ENCODE measurements at places on chromosomes 5 and 9.

GRCh38 chr5:14181299-14181968 is 38.3 kb downstream of the TRIO start:
- no peak for ATAC-seq

DNA sequence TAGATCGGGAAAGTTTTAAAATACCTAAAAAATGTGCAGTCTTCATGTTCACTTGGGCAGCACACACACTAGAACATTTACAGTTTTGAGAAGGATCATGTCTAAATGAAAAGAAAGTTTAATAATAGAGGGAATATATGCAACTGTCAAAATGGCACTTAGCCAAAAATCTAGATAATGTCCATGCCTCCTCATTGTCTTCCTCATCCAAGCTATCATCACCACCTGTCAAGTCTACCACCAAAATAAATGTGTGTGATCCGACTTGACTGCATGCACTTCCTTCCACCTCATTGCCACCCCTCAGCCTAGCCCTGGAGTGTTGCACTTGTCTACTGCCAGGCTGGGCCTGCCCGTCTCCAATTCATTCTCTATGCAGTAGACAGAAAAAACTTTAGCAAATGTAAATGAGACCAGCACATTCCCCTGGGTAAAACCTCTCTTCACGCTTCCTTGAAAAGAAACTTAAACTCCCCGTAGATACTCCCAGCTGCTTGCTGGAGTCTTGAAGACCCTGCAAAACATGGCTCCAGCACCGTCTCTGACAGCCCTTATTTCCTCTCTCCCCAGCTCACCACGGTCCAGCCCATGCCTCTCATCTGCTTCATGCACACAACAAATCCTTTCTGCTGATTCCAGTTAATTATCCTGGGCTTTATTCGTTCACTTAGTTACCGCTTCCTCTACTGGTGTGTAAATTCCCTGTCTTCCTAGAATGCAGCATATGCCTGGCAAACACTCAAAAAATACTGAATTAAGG is 66.9 kb downstream of the FANCC start:
- ATAC-seq: no peak

- ATAC-seq: peak; percentile 38
These were observed 5.3 kb upstream of the SUSD1 start for GRCh38 chr9:112180387-112180881.

DNA sequence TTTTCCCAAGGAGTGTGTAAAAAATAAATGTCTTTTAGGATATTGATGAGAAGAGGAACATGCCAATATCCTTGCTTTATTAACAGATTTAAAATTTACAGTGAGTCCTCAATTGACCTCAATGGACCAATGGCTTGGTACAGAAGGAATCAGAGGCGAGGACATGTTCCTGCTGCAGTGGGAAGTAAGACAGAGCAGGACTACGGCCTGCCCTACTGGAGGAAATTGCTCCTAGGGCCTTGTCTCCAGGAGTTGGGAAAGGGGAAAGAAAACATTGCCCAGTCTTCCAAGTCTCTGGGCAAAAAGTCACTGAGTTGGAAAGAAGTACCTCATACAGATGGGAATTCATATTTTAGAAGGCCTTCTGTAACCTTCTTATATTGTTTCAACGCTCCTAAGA is 33.1 kb upstream of the UGT3A2 start:
- no peak for ATAC-seq

DNA sequence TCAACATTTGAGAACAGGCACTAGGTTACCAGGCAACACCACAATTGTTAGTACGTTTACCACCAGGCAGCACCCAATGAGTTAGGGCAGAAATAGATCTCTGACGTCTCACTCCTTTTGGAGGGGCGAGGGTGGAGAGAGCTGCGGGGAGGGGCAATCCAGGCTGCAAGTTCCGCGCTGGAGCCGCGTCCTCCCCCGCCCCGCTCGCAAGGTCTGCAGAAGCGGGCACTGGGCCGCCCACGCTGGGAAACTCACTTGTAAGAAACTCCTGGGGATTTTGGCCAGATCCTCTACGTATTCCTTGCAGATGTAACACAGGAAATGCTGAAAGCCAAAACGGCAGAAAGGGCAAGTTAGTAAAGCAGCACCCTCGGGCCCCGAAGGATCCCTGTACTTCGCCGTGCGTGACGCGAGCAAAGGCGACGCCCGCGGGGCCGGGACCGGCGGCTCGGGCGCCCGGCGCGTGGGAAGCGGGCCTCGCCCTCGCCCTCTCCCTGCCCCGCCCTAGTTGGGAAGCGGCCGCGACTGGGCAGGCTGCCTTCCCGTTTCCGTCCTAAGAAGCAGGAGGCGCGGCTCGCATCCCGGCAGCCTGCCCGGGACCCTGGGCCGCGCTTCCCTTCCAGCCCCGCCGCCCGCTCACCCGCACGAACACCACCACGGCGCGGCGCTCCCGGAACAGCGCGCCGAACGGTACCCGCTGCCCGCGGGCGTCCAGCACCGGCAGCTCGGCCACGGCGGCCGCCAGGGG is 493 bp downstream of the PRXL2C start:
- ATAC-seq: peak; percentile 84

DNA sequence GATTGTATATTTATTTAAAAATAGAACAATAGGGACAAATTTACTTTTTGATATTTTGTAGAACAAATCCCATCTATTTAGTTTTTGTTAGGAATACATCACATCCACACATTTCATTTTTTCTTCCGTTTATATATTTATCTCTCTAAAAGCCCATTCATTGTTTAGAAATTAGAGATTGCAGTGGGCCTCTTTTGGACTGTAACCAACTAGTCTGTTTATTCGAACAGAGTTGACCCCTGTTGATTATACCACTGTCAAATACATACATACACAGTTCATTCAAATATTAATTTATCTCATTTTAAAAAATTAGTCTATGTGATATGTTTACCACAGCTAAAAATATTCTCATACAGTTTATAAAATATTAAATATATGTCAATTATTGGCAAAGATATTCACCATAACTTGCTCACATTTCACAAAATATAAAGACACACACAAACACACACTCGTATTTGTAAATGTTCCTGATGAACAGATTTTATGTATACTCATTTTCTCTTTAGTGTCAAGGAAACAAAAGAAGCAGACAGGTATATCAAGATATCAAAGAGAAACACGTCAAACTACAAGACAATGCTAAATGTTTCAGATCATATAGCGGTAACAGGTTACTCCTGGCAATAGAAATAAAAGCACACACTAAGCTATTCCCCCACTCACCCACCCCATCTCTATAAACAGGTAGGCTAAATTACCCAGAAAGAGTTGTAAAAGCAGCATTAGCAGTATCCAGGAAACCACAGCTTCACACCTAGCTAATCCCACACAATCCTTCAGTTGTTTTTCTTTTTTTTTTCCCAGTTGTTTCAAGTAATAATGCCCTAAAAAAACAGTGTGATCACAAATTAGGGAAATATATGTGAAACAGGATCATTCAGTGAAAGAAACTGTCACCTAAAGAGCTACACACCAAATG is 283.9 kb downstream of the ADAMTS6 start:
- ATAC-seq: no peak

GRCh38 chr5:124868676-124869075 is 122.2 kb upstream of the ZNF608 start:
- no peak for ATAC-seq

- no peak for ATAC-seq
These were observed 91.4 kb upstream of the NEURL1B start for GRCh38 chr5:172549696-172550095.

DNA sequence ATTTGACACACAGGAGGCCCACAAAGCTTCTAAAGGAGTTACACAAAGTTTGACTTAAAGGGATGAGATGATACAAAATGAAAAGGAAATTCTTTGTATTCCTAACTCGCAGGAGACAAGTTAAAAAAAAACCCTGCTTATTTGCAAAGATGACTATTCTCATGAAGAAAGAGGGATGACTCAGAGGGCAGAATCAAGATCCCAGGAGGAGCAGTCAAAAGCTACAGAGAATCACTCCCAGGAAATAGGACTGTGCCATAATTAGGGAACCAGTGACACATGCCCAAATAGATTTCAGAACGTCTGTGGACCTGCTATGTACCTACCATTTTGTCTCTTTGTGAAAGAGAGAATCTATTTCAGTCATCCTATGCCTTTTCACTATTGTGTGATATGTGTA is 103.5 kb upstream of the ARRDC3 start:
- no peak for ATAC-seq

DNA sequence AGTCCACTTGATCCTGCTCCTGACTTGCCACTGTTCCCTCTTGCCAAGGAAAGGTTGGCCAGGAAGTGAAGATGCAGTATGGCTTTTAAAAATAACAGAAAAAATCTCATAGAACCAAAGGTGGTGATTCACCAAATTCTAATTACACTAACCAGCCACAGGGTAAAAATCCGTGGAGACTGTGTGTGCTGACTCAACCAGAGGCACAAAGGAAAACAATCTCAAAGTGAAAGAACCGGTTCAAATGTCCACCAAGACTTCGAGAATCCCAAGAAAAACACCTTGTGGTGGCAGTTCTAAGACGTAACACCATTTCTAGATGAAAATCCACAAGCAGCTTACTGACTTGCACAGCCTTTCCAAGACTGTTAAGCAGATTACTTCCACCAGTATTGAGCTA is 279.1 kb downstream of the TLE1 start:
- no peak for ATAC-seq

DNA sequence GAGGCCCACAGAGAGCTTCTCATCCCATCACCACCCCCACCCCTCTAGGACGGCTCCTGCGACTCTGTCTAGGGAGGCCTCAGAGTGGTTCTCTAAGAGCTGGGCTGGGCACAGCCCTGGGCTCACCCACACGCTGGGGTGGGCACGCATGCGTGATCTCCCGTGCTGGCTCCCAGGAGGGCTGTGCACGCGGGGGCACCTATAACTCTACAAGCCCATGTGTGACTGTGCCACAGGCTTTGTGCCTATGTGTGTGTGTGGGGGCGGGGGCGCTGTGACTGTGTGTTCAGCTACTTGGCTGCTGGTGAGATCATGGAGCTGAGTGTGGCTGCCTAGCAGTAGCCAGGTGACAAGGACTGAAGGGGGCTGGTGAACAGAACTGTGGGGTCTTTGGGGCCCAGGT is 32.2 kb downstream of the NDUFA8 start:
- no peak for ATAC-seq

DNA sequence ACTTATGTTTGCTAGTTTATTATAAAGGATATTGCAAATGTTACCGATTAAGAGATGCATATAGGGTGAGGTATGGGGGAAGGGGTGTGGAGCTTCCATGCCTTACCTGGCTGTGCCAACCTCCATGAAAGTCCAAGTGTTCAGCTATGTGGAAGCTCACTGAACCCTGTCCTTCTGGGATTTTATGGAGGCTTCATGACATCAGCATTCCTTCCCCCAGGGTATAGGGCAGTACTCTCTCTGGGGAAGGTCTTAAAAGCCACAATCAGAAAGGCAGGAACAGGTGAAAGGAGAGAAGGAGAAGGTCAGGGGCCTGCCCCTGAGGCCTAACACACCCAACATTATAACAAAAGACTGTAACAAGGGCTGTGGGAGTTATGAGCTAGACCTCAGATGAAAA is 592.6 kb downstream of the PDE4D start:
- no peak for ATAC-seq

GRCh38 chr9:117644133-117644931 is 59.9 kb upstream of the TLR4 start:
- peak; percentile 72 for ATAC-seq

- no peak for ATAC-seq
These were observed 35.8 kb upstream of the SPRY4 start for GRCh38 chr5:142360607-142361120.
